Lower leg skin (tissue), 4 donors: ENCODE measurements at places on chromosomes 5 and 9.

- no peak for DNase-seq
These were observed 142.4 kb downstream of the ST8SIA4 start for GRCh38 chr5:100760688-100761087.

DNA sequence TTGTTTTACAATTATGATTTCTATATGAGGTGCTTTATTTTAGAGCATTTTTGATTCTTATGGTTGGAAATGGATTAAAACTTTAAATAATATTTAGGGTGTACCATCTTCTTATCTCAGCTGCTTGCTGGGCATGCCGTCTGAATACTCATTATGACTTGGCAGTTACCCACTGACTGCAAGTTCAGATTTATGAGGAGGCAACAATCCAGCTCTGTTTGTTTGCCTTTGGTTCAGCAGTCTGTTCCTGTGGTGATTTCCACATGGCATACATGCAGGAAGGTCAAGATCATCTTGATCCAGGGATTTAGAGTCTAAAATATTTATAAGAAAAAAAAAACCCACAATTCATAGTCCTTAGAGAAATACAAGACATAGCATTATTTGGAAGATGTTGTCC is 1254.5 kb upstream of the NUDT12 start:
- no peak for DNase-seq

DNA sequence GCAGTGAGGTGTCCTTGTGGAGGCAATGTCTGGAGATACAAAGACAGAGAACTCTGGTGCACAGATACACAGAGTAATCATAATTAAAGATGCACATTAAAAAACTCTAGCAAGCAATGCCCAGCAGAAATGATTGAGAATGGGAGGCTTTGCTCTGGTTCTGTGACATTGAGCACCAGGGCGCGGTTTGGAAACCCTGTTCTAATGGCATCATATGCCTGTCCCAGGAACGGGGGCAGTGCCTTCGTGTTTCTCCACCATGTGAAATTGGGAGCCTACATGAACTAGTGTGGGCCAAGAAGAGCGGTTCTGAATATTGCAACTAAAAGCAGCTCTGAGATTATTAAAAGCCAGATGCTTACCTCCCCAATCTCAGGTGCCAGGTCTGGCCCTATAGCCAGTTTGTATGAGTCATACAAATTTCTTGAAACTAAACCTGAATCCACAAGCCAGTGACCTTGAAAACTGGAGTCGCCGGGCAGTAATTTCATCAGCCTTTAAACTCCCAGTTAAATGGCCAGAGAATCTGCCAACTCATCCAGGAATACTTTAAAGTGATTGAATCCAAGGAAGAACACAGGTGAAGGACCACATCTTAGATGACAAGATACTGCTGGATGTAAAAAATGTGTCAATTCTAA is 22.2 kb upstream of the CTSL start:
- DNase-seq, result no peak

GRCh38 chr9:98861781-98862504 is 54.5 kb downstream of the GALNT12 start:
- DNase-seq, result peak; percentile 71

DNA sequence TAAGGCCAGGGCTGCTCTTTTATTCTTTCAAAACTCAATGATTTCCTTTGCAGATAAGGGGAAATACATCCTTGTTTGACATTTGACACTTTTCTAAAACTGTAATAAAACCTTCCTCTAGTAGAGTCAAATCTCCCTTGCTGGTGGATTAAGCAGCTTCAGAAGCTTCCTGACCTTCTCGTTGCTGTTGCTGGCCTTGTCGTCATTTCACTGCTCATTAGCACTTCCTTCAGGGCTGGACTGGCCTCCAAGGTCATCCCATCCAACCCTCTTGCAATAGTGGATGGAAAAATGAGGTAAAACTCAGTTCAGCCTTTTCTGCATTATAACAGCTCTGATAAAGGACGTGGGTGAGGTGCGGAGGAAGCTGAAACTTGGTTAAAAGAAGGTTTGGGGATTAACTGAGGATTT is 1.1 kb upstream of the ADAMTSL1 start:
- DNase-seq, result no peak

- no peak for DNase-seq
These were observed 45.6 kb upstream of the SLC30A5 start for GRCh38 chr5:69048230-69048629.

DNA sequence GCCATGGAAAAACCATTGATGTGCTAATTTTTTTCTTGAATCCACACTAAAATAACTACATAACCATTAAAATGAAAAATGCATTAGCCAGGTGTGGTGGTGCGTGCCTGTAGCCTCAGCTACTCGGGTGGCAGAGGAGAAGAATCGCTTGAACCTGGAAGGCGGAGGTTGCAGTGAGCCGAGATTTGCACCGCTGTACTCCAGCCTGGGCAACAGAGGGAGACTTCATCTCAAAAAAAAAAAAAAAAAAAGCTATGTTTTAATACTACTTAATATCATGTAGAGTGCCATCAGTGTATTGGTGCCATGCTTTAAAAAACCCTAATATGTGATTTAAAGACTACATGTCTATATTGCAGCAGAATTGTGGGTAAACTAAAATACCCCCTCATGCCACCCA is 58.9 kb downstream of the NDFIP1 start:
- DNase-seq, result no peak
